ENCODE measurements at places on chromosomes 6 and 20.
A peak's percentile ranks its signal among the peaks of the same experiment; 100 is the strongest.

DNA sequence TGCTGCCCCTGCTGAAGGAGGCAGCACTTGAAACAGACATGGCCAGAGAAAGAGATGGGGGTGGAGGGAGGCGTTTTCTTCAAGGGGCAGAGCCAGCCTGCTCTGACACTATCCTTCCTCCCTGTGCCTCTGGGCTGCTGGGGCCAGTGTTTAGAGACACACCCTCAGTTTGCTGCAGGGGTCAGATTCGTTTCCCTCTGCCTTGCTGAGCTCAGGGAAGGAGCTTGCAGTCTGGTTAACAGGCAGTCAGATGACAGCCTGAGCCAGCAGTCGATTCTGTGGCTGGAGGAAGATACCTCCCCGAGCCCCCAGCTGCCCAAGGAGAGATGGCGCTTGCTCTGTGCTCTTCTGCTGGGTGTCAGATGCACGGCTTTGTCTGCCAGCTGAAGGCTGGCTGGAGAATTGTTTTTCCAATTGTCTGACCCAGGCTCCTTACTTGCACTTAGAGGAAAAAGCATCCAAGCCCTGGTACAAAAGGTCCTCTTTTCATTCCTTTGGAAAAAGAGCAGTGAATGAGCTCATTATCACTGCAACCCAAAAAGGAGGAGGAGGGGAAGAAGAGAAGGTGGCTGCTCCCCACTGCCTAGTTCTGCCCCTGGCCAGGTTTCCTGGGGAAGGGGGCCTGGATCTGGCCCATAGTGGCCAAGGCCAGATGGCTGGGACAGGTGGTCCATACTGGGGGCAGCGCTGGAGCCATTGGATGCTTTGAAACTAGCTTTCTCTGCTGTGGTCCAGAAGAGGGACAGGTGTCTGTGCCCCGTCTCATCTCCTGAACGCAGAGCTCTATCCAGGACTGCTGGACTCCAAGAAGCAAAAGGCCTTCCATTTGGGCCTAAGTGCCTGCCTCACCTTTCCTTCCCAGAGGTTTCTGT, 88.2 kb downstream of the TCP11 start:
- H3K36me3 ChIP-seq, result no peaks in the 10 kb centered on the region
- H3K4me3 ChIP-seq, result no peak overlapping the region
- H3K27ac ChIP-seq, result peak overlapping the region; percentile 98
- H3K4me1 ChIP-seq, result peaks cover 36% of the 10 kb centered on the region

DNA sequence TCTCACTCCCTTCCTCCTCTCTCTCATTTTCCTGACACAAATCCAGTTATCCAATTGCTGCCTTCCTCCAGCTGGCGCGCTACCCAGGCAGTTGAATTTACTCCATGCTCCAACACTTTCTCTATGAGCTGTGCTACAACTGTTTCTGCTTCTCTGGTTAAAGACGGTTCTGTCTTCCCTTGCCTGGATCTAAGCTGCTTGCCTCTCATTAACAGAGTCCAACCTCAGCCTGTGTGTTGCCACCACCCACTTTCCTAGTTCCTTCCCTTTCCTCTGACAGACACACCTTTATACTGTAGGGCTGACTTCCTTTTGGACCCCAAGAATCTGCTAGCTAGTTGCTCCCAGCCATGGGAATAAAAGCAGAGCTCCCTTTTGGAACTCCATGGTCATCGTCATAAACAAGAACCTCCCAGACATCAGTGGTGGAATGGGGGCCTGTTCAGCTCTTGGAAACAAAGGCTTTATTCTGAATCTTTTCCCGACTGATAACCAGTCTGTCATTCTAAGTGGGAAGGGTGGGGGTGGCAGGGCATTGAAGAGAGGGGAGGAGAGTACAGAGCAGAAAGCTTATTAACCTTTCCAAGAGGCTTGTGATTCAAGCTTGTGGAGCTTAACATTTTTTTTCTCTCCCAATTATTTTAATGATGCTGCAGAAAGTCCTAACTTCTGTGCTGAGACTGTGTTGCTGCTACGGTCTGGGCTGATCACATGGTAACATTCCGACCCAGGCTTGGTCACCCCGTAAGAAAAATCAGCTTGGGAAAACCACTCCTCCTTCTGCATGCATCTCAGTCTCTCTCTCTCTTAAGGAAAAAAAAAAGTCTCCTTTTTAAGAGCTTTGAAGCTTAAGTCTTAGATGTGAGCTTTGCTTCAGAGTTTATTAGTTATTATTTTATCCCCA, 31.3 kb upstream of the BMP2 start:
- H3K4me1 ChIP-seq, result no peaks in the 10 kb centered on the region
- peaks cover 4% of the 10 kb centered on the region for H3K27me3 ChIP-seq

DNA sequence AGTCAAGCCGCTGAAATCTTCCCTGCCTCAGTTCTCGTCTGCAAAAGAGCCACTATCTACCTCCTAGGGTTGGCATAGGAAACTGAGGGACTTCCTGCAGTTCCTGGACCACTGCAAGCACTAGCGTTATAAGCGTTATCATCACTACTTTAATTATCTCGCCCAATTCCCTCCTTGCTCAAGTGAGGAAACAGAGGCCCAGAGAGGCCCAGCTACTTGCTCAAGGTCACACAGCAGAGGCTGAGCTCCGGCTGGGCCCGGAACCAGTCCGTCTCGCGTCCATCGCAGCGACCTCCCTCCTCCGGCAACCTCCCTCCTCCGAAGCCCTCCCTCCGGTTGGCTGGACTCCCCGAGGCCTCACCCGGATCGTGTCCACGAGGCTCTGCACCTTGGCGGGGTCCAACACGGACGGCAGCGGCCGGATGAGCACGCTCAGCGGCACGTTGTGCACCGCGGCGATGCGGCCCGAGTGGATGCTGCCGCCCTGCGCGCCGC, 338 bp downstream of the SRXN1 start:
- peak overlapping the region; percentile 87 for H3K4me3 ChIP-seq
- ATAC-seq, result peak; percentile 23
- peaks cover 5% of the 10 kb centered on the region for H3K27me3 ChIP-seq
- H3K4me1 ChIP-seq, result peaks cover 32% of the 10 kb centered on the region

- peak within 1 kb of the TSS; percentile 65 for H3K4me3 ChIP-seq
- H3K4me1 ChIP-seq, result no peaks in the 10 kb centered on the region
- H3K27me3 ChIP-seq, result peaks cover 54% of the 10 kb centered on the region
- no peak within 1 kb of the TSS for H3K27ac ChIP-seq
- no peaks in the 10 kb centered on the region for H3K36me3 ChIP-seq
Observed at GRCh38 chr6:138161338-138162110, at the start of gene ARFGEF3. TSS of gene ARFGEF3 (plus strand) at chr6:138161939. CDS start at chr6:138162087, 148 bp downstream.

GRCh38 chr20:51185277-51185676, 162.4 kb upstream of the KCNG1 start:
- ATAC-seq, result no peak
- H3K27me3 ChIP-seq, result peaks cover 49% of the 10 kb centered on the region
- H3K36me3 ChIP-seq, result no peaks in the 10 kb centered on the region
- H3K27ac ChIP-seq, result no peak overlapping the region
- H3K4me3 ChIP-seq, result no peak overlapping the region

- H3K27ac ChIP-seq, result no peak overlapping the region
- peaks cover 60% of the 10 kb centered on the region for H3K4me1 ChIP-seq
- H3K4me3 ChIP-seq, result no peak overlapping the region
- ATAC-seq, result no peak
- no peaks in the 10 kb centered on the region for H3K27me3 ChIP-seq
Observed at GRCh38 chr6:90583179-90583835, 3.6 kb downstream of the MAP3K7 start.

Measured in gastroesophageal sphincter (tissue), 4 donors.